Endodermal cell (in vitro differentiated cells): ENCODE measurements at places on chromosomes 11 and 22. TPM values are rescaled to one million over a fixed set of nuclear protein-coding genes. Genes with fewer than 3 reads are reported as not detected.
A peak's percentile ranks its signal among the peaks of the same experiment; 100 is the strongest.

TMEM191B gene
- 1.5 to 4.6 TPM (median 4.3 TPM) in 3 replicates for total RNA-seq

MAP6 gene
- total RNA-seq, result 1.4 and 1.9 TPM in 2 replicates

PARVG gene
- total RNA-seq, result 0.18 and 0.44 TPM in 2 replicates

DUSP8 gene
- 7.0 and 7.5 TPM in 2 replicates for total RNA-seq

MAJIN gene
- total RNA-seq, result not detected in 3 replicates

DNA sequence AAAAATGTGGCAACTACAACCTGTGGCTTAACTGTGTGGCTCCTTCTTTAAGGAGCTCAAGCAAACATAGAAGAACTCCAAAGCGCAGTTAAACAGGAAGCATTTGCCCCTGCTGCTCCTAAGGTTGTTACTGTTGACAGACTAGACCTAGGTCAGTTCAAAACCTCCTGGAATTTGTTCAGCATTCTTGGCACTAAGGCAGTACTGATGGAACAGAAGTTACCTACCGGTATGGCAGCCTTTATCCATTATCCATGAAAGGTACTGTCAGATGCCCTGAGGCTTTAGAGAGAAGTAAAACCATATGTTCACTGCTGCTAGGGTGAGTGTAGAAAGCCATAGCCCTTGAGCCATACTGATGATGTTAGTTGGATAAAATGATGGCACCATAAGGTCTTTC lies 916.5 kb upstream of the FAT3 start:
- DNase-seq, result no peak
- no peak overlapping the region for H3K27ac ChIP-seq
- H3K4me1 ChIP-seq, result peaks cover 5% of the 10 kb centered on the region
- H3K36me3 ChIP-seq, result no peaks in the 10 kb centered on the region

DNA sequence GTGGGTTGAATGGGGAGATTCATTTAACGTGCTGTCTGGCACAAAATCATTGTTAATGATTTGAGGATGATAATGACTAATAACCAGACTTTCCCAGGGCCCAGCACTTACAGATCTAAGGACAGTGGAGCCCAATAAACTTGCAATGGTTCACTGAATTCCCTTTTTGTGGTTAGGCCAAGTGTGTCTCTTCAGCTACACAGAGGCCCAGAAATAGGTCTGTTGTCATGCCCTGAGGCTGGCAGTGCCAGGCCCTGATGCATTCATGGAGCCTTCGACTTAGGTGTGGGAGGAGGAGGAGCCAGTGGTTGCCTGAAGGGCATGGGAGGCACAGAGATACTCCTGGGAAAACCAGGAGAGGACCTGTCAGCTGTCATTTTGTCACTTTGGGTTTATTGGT lies 56.1 kb downstream of the KIAA1671 start:
- H3K36me3 ChIP-seq, result no peaks in the 10 kb centered on the region
- H3K27ac ChIP-seq, result no peak overlapping the region
- no peak for DNase-seq
- H3K27me3 ChIP-seq, result no peaks in the 10 kb centered on the region
- H3K4me1 ChIP-seq, result peaks cover 4% of the 10 kb centered on the region
- no peak overlapping the region for H3K4me3 ChIP-seq

DNA sequence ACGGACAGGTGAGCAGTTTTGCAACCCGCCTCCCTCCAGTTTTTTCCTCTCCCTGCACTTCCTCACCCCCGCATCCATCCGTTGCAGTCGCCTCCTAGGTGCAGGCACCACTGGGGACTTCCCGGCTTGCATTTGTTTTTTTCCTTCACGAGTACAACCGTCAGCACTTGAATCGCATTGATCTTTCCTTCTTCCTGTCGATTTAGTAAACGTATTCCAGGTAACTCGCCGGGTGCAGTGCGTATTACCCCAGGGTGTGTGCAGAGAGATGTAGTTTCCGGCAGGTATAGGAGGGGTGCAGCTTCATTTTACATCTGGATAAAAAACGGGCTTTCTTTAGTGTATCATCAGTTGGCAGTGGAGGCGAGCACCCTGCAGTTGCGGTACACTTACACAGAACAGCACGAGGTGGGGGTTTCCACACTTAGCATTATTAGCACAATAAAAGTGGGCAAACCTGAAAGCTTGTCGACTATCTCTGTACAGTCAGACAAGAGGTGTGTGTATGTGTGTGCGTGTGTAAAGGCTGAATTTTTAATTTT lies at the start of gene SORL1-AS1:
SORL1-AS1 (minus strand) TSS at position 359 of the 542 bp plus-strand sequence.
- no peak within 1 kb of the TSS for H3K27ac ChIP-seq
- DNase-seq, result no peak
- peak within 1 kb of the TSS; percentile 97 for H3K4me3 ChIP-seq
- H3K36me3 ChIP-seq, result no peaks in the 10 kb centered on the region
- H3K27me3 ChIP-seq, result peaks cover 5% of the 10 kb centered on the region
- H3K4me1 ChIP-seq, result peaks cover 12% of the 10 kb centered on the region

DNA sequence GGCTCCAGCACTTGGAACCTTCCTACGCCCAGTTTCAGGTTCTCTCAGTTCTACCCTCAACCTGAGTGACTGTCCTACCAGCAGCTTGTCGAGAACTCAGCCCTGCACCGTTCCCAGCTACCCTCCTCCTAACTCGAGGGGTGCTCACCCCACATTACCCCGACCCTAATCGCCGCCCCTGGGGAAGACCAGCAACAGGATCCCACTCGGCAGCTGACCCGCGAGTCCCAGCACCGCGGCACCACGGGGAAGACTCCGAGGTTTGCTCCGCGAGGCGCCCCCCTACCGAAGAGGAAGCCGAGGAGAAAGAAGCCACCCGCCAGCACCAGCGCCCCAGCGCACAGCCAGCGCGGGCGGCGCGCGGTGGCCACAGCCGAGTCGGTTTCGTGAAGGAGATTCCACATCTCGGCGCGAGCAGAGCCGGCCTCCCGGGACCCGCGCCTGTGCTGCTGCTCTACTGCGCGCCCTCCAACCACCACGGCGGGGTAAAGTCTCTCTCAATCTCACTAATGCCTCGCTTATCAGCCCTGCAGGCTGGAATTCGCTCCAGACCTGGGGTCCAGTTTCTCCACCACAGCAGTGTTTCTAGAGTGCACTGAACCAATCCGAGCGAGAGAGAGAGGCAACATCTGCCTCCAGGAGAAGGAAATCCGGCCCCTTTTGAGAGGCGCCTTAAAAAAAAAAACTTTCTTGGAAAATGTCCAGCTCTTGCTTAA lies at the start of gene FOLH1:
FOLH1 (minus strand) TSS at position 597 of the 716 bp plus-strand sequence; CDS start at position 404, 193 bp downstream.
- no peak within 1 kb of the TSS for H3K27ac ChIP-seq
- H3K4me1 ChIP-seq, result no peaks in the 10 kb centered on the region
- no peaks in the 10 kb centered on the region for H3K27me3 ChIP-seq
- no peak within 1 kb of the TSS for H3K4me3 ChIP-seq
- peak; percentile 59 for DNase-seq

DNA sequence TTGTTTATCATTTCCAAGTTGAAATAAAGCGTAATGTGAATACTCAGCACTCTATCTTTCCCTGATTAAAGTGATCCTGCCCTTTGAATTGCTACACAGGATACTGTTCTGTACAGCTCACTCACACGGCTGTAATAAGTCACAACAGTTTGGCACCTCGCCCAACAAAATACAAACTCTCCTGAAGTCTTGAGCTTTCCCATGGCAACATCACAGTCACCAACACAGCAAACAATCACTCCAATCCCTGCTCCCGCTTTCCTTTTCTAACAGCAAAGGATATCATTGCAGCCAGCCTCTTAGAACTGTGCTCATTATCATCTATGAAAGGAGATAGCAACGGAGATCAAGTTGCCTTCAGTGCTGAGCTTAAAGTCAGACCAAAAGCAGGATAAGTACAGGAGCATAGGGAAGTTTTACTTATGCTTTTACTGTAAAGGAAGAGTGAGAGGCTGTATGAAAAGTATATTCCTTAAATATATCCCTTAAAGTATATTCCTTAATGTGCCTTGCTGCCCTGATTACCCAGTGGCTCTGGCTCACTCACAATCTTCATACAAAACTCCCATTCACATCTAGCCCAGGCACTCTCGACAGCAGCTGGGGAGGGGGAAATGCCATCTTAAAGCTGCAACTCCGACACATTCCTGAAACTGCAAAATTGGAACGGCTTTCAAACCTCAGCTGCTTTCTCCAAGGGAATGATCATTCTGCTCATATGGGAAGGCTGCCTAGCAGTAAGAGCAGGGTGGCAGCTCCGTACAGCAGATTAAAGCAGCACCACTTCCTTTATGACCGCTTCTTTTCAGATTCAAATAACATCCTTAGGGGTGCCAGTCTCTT lies 35.8 kb downstream of the MAML2 start:
- no peaks in the 10 kb centered on the region for H3K27me3 ChIP-seq
- H3K27ac ChIP-seq, result peak overlapping the region; percentile 94
- H3K4me1 ChIP-seq, result peaks cover 19% of the 10 kb centered on the region
- peak overlapping the region; percentile 53 for H3K4me3 ChIP-seq
- no peaks in the 10 kb centered on the region for H3K36me3 ChIP-seq

- no peaks in the 10 kb centered on the region for H3K36me3 ChIP-seq
- no peaks in the 10 kb centered on the region for H3K27me3 ChIP-seq
- no peaks in the 10 kb centered on the region for H3K4me1 ChIP-seq
- H3K4me3 ChIP-seq, result no peak overlapping the region
- DNase-seq, result no peak
These were observed 67.5 kb upstream of the AMOTL1 start for GRCh38 chr11:94700622-94701021.

DNA sequence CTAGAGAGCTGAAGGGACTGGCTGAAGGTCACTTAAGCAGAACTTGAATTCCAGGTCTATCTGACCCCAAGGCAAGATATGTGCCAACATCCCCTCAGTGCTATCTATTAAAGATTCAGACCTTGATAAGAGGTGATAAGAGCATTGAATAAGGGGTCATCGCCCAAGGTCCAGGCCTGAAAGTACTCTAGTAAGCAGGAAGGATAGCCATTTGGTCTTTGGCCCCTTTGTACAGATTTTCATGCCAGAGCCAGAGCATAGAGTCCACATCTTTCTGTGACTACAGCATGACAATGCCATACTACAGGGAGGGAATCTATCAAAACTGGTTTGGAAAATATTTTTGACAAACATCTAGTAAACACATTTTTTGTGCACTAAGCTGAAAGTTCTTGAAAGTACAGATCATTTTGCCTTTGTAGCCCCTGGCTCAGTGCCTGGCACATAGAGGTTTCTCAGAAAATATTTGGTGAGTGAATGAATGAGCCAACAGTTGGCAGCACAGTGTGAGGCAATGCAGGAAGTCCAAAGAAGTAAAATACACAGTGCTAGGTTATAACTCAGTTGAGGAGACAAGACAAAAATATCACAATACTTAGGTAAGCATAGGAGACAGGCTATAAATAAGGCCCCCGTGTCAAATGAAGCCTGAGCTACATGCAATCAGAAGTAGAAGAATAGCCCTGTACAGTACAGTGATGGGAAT lies 15.1 kb upstream of the RRAS2 start:
- H3K27me3 ChIP-seq, result no peaks in the 10 kb centered on the region
- H3K36me3 ChIP-seq, result no peaks in the 10 kb centered on the region
- peaks cover 8% of the 10 kb centered on the region for H3K4me1 ChIP-seq
- no peak overlapping the region for H3K27ac ChIP-seq
- peak; percentile 34 for DNase-seq

DNA sequence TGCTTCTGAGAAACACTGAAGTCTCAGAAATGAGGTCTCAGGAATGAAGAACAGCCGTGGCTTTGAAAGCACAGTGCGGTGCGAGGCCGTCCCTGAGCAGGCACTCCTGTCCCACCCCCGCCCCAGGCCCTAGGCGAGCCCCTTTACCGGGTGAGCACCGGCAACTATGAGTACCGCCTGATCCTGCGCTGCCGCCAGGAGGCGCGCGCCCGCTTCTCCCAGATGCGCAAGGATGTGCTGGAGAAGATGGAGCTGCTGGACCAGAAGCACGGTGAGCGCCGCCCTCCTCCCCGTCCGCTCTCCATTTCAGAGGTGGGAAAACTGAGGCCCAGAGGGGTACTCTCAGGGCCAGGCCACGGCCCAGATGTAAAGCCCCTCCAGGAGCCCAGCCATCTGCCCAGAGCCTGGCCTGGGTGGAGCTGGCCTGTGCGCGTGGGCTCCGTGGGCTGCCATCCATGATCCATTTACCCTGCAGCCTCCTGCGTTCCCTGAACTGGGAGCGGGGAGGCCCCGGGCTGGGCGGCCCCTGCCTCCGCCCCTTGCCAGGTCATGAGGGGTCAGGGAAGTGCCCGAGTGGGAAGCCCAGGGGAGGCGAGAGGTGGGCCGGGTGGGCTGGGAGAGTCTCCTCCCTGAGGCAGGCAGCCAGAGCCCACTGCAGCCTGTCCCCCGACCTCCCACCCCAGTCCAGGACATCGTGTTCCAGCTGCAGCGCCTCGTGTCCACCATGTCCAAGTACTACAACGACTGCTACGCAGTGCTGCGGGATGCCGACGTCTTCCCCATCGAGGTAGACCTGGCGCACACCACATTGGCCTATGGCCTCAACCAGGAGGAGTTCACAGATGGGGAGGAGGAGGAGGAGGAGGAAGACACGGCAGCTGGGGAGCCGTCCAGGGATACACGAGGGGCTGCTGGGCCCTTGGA lies 9.5 kb downstream of the SLC16A8 start:
- peak; percentile 94 for DNase-seq
- H3K4me3 ChIP-seq, result no peak overlapping the region
- H3K27me3 ChIP-seq, result no peaks in the 10 kb centered on the region

- H3K27me3 ChIP-seq, result no peaks in the 10 kb centered on the region
- H3K4me3 ChIP-seq, result peak overlapping the region; percentile 96
- H3K36me3 ChIP-seq, result peaks cover 38% of the 10 kb centered on the region
- DNase-seq, result peak; percentile 83
- H3K27ac ChIP-seq, result no peak overlapping the region
- peaks cover 5% of the 10 kb centered on the region for H3K4me1 ChIP-seq
These were observed 11.8 kb upstream of the WDR74 start for GRCh38 chr11:62850911-62851806.

DNA sequence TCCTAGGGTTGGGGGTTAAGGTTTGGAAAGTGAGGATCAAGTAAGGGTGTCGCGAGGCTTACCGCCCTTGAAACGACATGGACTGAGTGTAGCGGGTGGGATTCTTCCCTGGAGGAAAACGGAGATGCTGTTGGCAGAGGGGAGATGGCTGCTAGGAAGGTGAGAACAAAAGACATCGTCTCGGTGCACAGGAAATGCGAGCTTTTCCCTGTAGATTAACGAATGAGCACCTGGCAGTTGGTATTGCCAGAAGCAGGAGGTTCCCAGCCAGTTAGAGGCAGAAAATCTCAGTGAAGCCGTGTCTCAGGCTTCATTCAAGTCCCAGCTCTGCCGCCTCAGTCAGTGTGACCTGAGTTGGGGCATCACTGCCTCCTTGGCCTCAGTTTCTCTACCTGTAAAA lies 1.4 kb upstream of the LHFPL7 start:
- no peaks in the 10 kb centered on the region for H3K36me3 ChIP-seq
- no peak overlapping the region for H3K4me3 ChIP-seq
- peaks cover 2% of the 10 kb centered on the region for H3K4me1 ChIP-seq
- no peak for DNase-seq

GRCh38 chr22:19503869-19504268 lies 20.3 kb downstream of the CLDN5 start:
- no peak overlapping the region for H3K4me3 ChIP-seq
- peak; percentile 76 for DNase-seq
